ENCODE measurements at places on chromosomes 12 and 14.

GRCh38 chr14:105220699-105221597, 27.4 kb upstream of the BTBD6 start:
- DNase-seq: no peak

GRCh38 chr12:70985850-70986249, 65.3 kb upstream of the PTPRR start:
- DNase-seq: no peak

- DNase-seq: no peak
These were observed 168.2 kb downstream of the EPS8 start for GRCh38 chr12:15620741-15621539.

GRCh38 chr12:117733549-117733805, 235.3 kb downstream of the KSR2 start:
- DNase-seq: no peak

DNA sequence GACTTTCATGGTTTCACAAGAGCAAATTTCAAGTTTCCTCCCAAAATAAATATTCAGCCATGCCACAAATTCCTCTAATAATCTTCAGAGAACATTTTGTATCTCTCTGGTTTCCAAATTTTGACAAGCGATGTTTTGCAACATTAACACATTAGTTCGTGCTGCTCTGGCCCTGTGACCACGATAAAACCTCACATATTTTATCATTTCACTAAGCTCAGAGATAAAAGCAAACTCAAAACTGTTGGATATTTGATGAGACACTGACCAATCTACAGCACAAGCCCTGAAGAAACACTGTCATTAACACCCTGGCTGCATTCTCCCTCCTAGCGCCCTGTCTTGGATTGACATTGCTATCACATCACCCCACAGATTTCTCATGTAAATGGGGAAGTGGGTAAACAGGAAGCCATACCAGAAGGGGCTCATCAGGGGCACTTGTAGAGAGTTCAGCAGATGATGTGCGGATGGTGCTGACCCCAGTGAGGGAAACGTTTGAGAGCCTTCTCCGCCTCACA, 264.3 kb downstream of the PRKD1 start:
- DNase-seq: no peak

DNA sequence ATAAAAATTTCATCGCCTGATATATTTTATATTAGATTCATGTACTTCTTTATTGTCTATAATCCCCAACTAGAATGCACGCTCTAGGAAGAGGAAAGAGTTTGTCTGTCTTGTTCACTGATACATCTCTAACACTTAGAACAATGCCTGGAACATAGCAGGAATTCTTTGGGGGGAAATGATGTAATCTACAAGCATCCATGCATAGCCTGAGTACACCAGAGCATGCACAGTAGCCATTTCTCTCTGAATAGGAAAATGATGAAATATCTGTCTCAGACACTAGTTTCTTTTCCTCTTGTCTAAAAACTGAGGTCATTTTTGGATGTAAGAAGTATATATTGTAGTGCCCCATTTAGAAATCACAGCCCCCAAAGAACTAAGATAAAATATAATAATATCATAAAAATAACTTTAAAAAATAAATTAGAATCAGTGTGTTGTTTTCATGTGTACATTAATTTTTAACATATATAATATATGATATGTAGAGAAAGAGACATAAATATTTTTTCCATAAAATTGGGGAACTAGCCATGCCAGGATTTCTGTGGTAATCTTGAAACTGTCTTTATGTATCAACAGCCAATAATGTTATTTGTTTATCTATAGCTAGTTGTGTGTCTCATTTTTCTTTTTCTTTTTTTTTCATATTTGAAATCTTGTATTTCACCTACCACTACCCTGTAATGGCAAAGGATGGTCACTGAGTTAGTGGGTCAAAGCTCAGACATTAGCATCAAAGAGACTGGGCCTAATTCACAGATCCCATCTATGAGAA, 155.6 kb upstream of the TMCC3 start:
- no peak for DNase-seq

DNA sequence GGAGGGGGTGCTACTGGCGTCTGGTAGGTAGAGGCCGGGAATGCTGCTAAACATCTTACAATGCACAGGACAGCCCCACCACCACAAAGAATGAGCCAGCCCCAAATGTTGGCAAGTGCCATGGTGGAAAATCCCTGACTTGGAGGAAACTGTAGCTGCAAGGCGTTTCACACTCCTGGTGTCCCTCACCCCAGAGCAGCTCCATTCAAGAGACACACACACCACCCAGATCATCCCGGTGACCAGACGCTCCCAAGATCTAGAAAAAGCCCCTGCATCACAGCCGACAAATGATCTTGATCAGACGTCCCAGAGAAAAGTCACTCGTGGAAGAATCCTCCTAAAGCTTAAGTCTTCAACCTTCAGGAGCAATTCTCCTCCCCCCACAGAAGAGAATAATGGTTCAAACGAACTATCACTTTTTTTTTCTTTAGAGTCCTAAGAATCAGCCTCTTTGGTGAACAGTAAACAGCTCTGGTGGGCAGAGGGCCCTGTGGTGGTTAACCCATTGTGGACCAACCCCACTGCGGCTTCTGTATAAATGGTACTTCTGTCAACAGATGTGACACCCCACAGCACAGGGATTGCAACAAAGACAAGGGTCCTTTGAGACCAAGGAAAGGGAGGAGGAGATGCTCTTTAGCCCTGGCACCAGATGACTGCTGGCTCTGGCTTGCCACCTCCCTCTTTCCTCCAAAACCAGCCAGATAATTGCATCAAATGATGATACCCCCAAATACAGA, 2.7 kb downstream of the GLTP start:
- no peak for DNase-seq

- DNase-seq: no peak
These were observed 107.4 kb downstream of the VCPKMT start for GRCh38 chr14:50008974-50009373.

DNA sequence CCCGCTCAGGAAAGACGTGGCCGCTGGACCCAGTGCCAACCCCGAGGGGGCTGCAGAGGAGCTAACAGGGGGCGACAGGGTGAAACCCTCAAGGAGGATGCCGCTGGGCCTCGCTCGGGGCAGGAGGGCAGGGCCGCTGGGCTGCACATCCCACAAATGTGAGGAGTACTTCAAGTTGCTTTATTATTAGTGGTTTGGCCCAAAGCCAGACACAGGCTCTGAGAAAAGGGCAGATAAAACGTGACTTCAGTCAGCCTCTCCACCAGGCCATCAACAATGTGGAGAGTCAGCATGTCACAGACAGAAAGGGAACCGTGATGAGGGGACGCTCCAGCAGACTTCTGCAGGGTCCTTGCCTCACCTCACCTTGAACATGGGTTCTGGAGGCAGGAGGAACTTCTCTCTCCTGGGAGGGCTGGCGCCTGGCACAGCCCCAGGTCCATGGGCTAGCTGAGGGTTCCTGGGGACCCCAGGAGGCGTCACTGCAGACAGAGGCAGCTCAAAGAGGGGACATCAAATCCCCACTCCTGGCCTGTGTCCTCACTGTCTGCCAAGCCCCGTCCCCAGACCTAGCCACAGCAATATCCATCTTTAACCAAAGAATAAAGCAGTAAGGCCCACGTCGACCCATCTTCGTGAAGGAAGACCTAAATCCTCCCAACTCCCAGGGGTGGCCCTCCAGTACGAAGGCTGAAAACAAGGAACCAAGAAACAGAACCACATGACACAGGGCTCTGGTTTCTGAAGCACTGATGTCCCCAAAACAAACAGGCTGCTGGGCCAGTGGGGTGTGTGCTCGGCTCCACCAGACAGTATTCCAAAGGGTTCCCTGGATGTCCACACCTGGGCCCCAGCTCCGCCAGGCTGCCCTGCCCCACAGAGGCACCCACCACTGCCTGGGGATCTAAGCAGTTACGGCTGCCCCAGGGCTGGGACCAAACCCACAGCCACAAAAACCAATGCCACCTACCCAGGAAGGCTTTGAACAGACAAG, 35.1 kb downstream of the CCDC85C start:
- DNase-seq: peak; percentile 93

DNA sequence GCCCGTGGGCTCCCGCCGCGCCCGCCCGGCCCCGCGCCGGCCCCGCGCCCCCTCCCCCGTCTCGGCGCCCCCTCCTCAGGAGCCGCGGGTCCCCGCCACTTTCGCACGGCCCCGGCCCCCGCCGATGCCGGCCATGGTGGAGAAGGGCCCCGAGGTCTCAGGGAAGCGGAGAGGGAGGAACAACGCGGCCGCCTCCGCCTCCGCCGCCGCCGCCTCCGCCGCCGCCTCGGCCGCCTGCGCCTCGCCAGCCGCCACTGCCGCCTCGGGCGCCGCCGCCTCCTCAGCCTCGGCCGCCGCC, 263 bp downstream of the RCOR1 start:
- DNase-seq: no peak

DNA sequence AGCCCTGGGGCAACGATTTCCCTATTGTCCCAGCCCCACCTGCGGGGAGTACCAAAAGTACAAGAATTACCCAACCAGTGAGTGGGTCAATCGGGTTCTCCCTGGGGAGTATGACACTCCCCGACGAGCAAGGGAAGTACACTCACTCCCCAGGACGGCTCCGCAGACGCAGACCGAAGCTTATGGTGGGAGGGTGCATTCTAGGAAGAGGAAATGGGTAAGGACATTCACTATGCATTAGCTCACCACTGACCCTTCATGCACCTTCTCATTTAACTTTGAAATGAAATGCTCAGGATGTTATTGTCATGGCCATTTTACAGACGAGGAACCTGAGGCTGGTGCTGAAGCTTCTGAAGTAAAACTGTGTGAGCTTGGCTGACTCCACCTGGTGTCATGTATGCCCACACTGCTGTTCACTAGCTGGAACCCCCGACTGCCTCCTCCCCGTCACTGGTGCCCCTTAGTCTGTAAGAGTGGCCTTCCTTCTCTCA, 45.8 kb upstream of the TMED10 start:
- DNase-seq: no peak

GRCh38 chr12:22740656-22741355, 115.8 kb downstream of the ETNK1 start:
- DNase-seq: no peak

DNA sequence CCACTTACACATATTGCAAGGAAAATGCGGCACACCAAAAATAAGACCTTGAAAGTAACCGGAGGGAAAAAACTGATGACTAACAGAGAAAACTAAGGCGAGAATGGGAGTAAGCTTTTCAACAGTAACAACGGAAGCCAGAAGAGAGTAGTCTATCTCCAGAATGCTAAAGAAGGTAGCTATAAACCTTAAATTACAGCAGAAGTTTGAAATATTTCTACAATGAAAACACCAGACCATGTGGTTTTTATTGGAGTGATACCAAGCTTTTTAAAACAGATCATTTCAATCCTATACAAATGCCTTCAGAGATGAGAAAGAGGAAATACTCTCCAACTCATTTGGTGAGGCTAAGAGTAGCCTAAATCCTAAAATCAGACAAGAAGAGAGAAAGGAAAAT, 209.5 kb downstream of the ANO6 start:
- DNase-seq: no peak

GRCh38 chr12:4789776-4790175, 69.6 kb downstream of the GALNT8 start:
- DNase-seq: no peak

- DNase-seq: no peak
These were observed 950.9 kb downstream of the DIO2 start for GRCh38 chr14:79260406-79260805.

GRCh38 chr14:76541594-76542219, 165.8 kb downstream of the ESRRB start:
- DNase-seq: peak; percentile 13

DNA sequence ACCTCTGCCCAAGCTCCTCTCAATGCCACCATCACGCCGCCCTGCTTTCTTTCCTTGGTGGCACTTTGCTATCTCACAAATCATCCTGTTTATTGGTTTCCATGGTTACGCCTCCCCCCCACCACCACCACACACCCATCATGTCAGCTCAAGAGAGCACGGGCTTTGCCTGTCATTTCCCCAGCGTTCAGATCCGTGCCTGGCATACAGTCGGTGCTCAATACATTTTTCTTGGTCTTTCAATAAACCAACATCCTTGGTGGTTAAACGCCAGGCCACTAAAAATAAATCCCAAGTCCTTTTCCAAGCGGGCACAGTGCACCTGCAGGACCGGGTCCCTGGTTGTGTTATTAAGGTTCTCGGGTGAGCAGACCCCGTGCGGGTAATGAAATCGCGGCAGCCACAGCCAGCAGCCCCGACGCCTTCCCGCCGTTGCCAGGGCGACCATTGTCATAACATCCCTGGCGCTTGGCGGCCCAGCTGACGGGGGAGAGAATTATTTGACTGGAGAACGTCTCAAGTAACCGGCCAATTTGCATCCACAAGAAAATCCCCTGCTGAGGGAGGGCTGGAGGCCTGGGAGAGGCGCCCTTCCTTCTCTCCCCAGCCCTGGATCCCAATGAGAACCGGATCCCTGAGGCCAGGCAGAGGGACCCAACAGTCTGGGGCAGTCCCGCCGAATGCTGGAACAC, 92.9 kb downstream of the KSR2 start:
- peak; percentile 73 for DNase-seq

DNA sequence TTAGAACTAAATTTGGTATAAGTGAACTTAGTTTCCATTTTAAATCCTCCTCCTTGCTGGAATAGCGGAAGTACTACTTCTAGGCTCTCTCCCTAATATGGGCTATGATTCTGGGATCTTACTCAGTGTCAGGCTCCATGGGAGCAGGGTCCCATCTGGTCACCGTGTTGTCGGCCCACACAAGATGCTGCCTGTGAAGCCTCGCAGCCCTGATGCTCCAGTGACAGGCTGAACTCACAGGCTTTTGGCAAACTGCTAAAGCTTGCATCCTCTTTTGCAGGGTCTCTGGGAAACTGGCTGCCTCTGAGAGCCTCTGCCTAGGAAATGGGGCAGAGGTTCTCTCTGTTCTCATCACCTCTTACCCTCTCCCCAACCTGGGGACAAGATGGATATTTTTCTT, 88.4 kb downstream of the RPAP3 start:
- no peak for DNase-seq

- DNase-seq: peak; percentile 78
These were observed 62.0 kb downstream of the NDUFA12 start for GRCh38 chr12:94941440-94941862.

- DNase-seq: no peak
These were observed 320.0 kb upstream of the ATP2B1 start for GRCh38 chr12:90028635-90029051.

Data from NCI-H510A treated with DMSO at 0.1 percent for 48 hours (cell line).